ENCODE measurements at places on chromosomes 5 and 9.

DNA sequence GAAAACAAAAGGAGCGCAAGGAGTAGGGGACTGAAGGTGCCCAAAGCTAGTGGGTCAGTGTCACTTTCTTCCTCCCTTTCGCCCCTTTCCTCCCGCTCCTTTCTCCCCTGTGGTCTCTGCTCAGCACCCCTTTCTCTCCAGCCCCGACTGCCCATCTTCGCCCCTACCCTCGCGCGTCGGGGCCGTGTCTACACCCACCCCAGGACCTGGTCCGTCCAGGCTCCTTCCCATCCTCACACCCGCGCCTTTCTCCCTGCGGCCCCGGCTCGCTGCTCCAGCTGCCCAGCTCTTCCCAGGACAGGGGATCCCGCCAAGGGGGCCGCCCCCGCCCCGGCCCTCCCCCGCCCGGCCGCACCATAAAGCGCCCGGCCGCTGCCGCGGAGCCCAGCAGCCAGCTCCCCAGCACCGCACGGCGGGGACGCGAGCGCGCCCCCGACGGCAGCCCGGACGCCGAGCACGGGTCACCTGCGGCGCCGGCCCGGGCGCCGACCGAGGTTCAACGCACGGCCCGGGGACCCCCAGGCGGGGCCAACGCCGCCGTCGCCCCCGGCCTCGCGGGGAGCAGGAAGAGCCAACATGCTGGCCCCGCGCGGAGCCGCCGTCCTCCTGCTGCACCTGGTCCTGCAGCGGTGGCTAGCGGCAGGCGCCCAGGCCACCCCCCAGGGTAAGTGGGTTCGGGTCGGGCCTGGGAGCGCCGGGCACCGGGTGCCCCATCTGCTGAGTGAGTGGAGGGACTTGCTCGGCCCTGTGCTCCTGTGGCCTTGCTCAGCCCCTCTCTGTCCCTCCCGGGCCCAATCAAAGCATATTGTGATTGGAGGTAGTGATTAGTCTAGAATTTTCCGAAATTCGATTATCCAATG lies at the start of gene THBS4:
THBS4 (plus strand) TSS at position 387 of the 860 bp plus-strand sequence; CDS start at position 577, 190 bp downstream.
- no peak for DNase-seq

GRCh38 chr5:142748132-142748531 lies 22.0 kb upstream of the ARHGAP26 start:
- no peak for DNase-seq

- no peak for DNase-seq
These were observed 1.5 kb downstream of the DCAF10 start for GRCh38 chr9:37801959-37802711.

GRCh38 chr5:145858959-145859358 lies 13.9 kb downstream of the GRXCR2 start:
- DNase-seq: no peak

GRCh38 chr5:73749485-73750270 lies 123.7 kb downstream of the ARHGEF28 start:
- DNase-seq: no peak

GRCh38 chr5:112254303-112254702 lies 164.8 kb downstream of the EPB41L4A start:
- no peak for DNase-seq

DNA sequence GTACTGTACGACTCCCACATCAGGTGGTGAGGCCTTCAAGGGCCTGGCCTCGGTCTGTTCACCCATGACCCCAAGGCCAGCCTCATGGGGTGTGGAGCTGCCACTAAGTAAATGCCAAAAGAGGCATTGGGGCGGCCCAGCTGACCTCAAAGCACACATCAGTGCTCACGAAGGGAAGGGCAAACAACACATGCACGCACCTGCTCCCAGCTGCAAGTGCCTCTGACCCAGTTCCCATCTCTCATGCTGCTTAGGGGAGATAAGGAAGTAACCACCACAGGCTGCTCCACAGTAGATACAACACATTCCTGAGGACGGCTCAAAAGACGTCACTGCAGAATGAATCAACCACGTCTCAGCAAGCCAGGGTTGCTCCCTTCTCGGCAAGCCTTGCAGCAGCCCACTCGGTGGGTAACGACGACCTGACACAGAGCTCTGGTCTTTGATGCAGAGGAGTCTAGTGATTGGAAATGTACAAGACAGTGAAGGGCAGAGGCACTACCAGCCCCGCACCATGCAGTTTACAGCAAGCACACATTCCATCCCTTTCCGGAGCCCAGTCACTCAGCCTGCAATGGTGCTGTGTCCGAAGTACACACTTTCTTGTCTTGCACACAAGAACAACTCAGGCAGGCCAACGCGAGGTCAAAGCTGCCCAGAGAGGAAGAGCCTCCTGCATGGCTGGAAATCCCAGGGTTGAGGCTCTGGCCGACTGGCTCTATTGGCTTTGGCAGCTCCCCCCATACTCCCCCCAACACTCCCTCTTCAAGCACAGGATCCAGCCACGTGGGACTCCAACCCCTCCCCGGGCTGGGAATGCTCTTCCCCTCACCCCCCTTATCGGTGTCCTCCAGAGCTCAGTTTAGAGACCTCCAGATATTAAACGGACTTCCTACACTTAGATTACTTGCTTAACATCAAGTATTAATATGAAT lies 31.8 kb downstream of the FABP6 start:
- no peak for DNase-seq

GRCh38 chr9:94745806-94746540 lies 19.5 kb downstream of the AOPEP start:
- DNase-seq: no peak

DNA sequence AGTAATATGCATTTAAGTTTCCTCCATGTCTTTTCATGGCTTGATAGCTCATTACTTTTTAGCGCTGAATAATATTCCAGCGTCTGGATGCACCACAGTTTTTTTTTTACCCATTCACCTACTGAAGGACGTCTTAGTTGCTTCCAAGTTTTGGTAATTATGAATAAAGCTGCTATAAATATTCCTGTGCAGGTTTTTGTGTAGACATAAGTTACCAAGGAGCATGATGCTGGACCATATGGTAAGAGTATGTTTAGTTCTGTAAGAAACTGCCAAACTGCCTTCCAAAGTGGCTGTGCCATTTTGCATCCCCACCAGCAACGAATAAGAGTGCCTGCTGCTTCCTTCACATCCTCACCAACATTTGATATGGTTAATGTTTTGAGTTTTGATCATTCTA lies 195.6 kb downstream of the PIK3R1 start:
- no peak for DNase-seq

DNA sequence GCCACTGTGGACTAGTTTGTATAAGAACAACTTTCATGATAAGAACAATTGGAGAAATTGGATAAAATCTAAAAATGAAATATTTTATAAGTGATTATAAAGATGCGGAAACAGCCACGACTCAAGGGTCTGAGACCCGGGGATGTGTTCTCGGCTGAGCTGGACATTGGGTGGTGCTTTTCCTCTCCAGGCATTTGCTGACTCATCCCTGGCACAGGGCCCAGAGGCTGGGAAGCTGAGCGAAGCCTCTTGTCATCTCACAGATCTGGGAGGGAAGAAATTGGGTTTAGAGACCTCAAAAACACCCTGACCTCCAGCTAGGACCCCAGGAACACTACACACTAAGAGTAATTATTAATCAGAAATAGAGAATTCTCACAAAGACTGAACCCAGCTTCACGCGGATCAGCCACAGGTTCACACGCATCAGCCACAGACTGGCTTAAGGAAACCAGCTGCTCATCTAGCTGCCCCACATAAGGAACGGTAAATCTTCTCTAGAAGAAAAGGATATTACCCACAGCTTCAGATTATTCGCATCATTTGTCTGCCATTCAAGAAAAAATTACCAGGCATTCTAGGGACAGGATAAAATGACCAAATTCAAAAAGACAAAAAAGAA lies 2.8 kb upstream of the OR2V1 start:
- DNase-seq: no peak

DNA sequence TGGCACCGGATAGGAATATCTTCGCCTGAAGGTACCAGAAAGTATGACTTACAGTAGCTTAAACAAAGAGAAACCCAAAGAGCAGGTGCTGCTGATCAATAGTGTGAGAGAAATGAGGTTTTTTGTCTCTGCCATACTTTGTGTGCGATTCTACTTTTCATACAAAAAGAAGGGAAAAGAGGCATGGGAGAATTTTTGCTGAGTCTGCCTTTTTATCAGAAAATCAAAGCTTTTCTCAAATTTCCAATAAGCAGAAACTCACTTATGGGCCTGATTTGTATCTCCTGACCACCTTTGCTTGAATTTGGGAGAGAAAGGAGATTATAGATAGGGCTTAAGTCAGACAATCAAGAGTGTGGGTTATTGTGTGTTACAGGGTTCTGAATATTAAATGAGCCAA lies 65.5 kb upstream of the TAF11L2 start:
- no peak for DNase-seq

GRCh38 chr9:37902796-37903646 lies 906 bp downstream of the SLC25A51 start:
- no peak for DNase-seq

- no peak for DNase-seq
These were observed 33.8 kb downstream of the SLC9A3 start for GRCh38 chr5:490116-491106.

DNA sequence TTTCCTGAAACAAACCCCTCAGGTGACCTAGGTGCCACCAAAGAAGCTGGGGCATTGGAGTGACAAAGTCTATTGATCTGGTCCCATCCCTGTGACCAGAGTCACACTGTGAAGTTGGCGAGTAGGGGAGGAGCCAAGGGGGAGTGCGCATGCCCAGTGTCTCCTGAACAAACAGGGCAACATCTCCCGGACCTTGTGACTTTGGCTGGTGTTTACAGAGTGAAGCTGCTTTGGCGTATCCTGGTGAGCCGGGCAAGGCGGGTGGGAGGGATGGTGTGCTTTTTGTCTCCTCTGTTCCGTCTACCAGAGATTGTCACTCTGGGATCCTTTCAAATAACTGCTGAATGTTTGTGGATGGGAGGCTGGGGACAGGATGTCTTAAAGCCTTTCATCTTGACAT lies 204.5 kb downstream of the HSPA4 start:
- DNase-seq: no peak

DNA sequence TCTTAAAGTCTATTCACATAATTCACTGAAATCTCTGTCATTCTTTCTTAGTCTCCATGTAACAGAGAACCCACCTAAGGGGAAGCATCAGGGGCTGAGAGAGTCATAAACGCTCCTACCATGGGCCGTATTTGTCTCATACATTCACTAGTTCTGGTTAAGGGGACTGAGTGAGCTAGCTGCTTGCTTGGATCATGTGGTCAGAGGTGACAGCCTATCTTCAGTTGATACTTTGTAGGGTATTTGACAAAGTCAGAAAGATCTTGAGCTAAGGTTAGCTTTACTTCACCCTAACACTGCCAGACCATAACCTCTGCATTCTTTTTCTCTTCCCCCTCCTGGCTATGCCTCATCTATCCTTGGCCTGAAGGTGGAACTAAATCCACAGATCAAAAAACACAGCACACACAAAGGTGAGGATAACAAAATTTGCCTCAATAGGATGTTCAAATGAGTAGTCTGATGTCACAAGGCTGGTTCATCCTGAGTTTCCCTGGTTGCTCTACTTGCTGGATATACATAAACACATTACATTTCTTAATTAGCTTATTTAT lies 66.5 kb downstream of the MARCHF3 start:
- no peak for DNase-seq

DNA sequence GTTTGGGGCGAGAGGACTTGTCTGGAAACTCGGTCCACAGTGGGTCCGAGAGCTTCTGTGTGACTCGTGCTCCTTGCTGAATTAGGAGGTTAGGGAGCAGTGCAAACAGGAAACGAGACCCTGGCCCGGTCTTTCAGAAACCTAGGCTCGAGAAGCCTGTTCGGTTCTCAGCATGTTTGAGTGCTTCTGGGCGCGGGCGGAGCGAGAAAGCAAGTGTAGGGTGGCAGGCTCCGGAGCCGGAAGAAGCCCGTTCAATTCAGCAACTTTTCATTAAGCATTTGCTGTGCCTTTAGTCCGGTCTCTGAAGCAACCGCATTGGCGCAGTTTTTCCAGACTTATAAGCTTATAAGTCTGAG lies 547 bp downstream of the CLTA start:
- DNase-seq: peak; percentile 9

- no peak for DNase-seq
These were observed 17.7 kb upstream of the FTMT start for GRCh38 chr5:121834021-121834420.

Data from stimulated activated CD4-positive, alpha-beta T cell treated with anti-CD3 and anti-CD28 coated beads, Interleukin-15, amount 100 ng/mL, for 48 hours (primary cell).